ENCODE measurements at places on chromosomes 3 and 15. TPM values are rescaled to one million over a fixed set of nuclear protein-coding genes. Genes with fewer than 3 reads are reported as not detected.

Gene CLDN11
- polyA plus RNA-seq: 23.9 TPM

GRCh38 chr3:140342668-140343067 lies 335.2 kb upstream of the TRIM42 start:
- no peak for DNase-seq

GRCh38 chr3:119588112-119588511 lies 8.8 kb downstream of the ADPRH start:
- DNase-seq: no peak

Gene P2RY14
- 1.3 TPM for polyA plus RNA-seq

Gene ENTPD3
- 0.71 TPM for polyA plus RNA-seq

DNA sequence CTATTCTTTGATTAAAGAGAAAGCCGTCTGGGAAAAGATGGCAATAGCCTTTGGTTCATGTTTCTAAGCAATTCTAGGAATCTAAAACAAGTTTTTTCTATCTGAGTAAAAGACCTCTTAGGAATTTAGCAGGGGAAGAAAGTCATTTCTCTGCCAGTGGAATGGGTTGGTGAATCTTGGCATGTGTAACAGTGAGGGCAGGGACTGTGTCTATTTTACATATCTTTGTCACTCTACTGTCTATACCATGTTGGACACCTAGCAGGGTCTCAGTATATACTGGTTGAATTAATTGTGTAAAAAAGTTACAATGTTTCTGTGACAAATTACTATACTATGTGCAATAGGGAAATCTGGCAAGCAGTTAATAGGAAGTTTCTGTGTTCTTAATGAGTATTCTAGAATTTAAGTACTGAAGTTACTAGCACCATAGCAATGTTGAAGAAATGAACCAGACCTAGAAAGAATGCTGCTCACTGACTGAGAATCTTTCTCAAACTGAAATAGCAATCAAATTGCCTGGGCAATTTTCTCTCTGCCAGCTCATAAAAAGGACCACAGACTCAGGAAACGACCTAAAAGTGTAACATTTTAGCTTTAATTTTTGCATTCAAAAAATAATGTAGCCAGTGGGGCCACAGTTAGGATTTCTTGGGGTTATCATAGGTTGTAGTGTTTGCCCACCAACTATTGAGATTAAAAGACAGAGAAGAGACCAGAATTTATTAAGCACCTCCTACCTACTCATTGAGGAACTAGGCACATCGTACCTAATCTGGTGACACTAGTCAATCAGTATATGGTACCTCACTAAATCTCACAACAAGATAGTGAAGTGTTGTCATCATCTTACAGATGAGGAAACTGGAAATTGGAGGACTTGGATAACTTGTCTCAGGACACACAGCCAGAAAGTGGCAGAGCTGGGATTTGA lies 56.2 kb upstream of the LEKR1 start:
- no peak for DNase-seq

Gene CEP19
- polyA plus RNA-seq: 1.9 TPM

DNA sequence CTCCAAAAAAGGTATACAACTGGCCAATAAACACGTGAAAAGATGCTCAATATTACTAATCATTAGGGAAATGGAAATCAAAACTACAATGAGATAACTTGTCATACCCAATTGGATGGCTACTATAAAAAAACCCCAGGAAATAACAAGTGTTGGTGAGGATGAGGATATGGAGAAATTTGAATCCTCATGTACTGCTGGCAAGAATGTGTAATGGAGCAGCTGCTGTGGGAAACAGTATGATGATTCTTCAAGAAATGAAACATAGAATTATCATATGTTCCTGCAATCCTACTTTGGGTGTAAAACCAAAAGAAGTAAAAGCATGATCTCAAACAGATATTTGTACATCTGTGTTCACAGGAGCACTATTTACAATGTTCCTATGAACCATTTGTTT lies 67.4 kb downstream of the RPLP1 start:
- no peak for DNase-seq
